ENCODE measurements at places on chromosomes 16 and 17.

DNA sequence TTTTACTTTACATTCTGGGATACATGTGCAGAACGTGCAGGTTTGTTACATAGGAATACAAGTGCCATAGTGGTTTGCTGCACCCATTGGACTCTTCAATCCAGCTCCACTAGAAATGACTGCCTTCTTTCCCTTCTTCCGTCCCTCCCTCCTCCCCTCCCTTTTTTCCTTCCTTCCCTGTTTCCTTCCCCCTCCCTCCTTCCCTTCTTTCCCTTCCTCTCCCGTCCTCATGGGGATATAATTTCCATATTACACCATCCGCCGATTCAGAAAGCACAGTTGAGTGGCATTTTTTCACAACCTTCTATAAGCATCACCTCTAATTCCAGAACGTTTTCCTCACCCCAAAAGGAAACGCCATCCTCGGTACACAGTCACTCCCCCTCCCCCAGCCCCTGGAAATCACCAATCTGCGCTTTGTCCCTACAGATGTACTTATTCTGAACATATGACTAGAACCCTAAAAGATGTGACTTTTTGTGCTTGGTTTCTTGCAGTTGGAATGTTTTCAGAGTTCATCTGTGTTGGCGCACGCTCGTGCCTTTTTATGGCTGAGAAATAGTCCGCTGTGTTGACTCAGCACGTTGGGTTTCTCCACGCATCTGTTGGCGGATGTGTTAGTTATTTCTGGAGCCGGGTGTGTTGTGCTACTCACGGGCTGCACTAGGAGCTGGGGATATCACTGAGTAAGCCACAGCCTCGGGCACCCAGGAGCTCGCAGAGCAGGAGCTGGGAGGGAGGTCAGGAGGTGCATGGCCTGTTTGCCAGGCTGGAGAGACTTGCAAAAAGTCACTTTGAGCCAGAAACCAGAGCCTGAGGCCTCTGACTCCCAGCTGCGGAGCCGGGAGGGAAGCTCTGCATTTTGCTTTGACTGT is 336.4 kb downstream of the SEC14L1 start:
- peak; percentile 90 for DNase-seq

GRCh38 chr17:57861790-57862693 is 12.2 kb upstream of the MRPS23 start:
- no peak for DNase-seq

- DNase-seq: no peak
These were observed 36.1 kb downstream of the GINS2 start for GRCh38 chr16:85652431-85653221.

- DNase-seq: no peak
These were observed 76.4 kb upstream of the SMIM36 start for GRCh38 chr17:55587608-55588139.

Data from astrocyte of the cerebellum (primary cell).